ENCODE measurements at places on chromosomes 16 and 17.

DNA sequence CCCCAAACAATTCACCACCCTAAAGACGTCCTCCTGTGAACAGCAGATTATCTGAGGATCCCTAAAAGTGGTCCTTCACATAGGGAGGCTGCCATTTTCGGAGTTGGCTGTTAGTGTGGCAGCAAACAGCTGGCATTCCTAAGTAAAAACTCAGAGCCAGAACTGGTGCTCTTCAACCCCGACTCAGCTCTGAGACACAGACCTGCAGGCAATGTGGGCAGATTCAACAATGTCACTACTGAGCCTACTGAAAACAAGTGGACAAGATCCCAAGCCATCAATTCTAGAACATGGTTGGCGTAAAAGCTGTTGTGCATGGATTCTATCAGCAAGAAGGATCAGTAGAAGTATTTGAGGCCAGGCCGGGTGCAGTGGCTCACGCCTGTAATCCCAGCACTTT, 247.2 kb downstream of the NTN1 start:
- no peak for DNase-seq

DNA sequence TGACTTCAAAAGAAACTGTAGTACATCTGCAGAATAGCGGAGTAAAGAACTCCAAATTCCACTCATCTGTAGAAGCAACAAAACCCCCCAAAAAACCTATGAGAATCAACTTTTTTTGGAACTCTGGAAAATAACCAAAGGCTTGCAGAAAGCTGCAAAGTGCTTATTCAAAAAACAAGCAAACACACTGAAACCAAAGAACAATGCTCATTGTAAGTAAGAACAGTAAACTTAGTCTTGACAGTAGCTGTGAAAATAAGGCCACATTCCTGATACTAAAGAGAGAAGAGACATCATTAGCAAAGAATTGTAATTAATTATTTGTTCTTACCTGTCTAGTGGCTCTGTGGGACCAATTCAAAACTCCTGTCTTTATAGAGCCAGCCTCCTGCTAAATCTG, 534.3 kb upstream of the C16orf82 start:
- no peak for DNase-seq

DNA sequence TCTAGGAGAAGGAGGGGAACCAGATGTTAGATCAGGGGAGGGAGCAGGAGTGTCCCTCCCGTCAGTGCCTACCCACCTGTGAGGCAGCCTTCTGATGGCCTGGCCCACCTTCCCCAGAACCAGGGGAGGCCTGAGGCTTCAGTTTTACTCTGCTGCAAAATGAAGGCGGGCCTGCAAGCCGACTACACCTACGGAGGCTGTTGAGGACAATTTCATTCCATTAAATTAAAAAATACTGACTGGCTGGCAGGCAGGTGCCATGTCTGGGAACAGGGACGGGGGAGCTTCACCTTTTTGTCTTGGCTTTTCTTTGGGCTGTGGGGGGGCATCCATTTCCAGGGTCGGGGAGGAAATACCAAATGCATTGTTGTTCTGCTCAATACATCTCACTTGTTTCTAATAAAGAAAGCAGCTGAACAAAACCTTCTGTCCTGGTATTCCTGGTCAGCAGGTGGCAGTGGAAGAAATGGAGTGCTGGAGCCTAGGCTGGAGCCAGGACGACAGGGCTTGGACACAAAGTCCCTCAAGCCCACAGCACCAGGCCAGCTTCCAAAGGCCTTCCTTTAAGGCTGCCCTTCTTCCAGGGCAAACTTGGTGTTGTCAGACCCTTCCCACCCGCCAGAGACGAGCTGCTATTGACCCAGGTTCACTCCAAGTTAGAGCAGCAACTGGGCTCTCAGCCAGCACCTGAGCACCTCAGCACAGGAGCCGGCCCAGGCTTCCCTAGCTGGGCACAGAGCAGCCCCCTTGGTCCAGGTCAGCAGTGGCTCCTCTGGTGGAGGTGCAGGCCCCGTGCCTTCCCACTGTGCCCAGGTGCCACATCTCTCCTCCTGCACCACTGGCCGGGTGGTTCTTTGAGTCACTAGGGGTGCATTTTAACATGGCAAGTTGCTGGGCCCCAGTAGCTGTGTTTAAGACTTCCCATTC, 23.5 kb downstream of the PLCD3 start:
- no peak for DNase-seq

- DNase-seq, result peak; percentile 12
Observed at GRCh38 chr17:72421128-72422092, 300.6 kb downstream of the SOX9 start.

DNA sequence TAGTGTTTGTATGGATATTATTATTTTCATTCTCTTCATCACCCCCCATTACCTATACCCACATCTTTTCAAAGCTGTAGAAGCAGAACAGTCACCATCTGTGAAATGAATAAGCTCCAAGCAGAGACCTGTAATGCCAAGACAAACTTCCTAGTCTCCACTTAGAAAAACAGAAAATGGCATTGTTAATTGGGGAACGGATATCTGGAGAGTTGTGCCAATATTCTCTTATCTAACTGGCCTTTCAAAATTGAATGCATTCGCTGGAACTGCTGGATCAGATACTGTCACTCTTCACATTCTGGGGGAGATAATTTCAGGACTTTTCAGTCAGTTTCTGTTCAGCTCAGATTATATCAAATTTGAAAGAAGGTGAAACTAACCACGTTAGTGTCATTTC, 464.4 kb upstream of the GOT2 start:
- DNase-seq, result no peak

- peak; percentile 17 for DNase-seq
Observed at GRCh38 chr16:66480265-66481080, 53.4 kb downstream of the BEAN1 start.

GRCh38 chr17:37700881-37701280, 44.0 kb downstream of the HNF1B start:
- DNase-seq, result no peak

GRCh38 chr17:49521088-49521450, 26.0 kb downstream of the NGFR start:
- peak; percentile 14 for DNase-seq

GRCh38 chr17:17058304-17058703, 16.0 kb downstream of the MPRIP start:
- DNase-seq, result peak; percentile 8

DNA sequence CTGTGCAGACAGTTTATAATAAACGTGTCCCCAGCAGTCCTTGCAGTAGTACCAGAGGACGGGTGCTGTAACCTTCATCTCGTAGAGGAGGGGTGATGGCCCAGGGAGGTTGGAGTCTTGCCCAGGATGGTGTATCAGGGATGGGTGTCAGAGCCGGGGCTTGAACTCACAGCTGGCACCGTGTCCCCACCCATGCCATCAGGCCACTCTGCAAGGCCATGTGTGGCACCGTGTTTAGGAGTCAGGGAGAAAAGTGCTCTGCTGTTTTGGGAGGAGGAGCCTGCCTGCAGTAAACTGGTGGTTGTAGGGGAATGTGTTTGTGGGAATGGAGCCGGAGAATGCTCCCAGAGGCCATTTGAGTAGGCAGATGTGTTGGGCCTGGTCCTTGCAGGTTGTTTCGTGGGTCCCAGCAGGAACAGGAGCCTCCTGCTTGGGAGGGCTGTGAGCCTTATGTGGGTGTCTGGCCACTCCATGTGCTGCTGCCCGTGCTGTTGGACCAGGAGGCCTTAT, 1.7 kb downstream of the ADORA2B start:
- DNase-seq, result no peak

DNA sequence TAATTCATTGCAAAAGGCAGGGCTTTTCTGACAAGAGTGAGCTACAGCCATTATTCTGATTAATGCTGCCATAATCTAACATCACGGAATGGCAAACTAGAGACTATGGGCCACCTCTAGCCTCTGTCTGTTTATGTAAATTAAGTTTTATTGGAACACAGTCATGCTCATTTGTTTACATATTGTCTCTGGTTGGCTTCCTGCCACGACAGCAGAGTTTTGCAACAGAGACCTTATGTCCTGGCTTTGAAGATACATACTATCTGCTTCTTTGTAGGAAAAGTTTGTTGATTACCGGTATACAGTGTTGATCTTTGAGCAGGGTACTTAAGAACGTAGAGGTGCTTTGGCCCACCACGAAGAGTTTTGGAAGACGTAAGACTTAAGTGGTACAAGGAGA, 715.9 kb upstream of the RBFOX1 start:
- DNase-seq, result no peak

DNA sequence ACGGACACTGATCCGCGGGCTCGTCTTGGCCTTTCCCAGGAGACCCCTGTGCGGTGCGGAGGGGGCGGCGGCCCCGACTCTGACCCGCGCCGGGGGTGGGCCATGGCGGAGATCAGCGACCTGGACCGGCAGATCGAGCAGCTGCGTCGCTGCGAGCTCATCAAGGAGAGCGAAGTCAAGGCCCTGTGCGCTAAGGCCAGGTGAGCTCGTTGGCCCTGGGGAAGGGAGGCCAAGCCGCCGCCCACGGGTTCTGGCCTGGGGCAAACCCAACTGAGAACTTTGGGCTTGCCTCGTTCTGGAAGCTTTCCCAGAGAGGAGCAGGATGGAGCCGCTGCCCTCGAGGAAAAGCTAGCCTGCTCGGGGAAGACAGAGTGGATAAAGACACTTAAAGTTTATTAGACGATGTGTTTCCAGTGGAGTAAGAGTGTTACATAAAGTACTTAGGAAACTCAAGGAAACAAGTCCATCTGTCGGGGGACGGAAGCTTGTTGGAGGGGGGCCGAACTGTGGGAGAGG, 540 bp downstream of the PPP4C start:
- DNase-seq, result no peak

GRCh38 chr16:12356632-12357340, 380.3 kb downstream of the SNX29 start:
- no peak for DNase-seq

GRCh38 chr17:21293831-21294210, 9.3 kb downstream of the MAP2K3 start:
- no peak for DNase-seq

- no peak for DNase-seq
Observed at GRCh38 chr17:49388290-49388640, 26.2 kb upstream of the ZNF652 start.

DNA sequence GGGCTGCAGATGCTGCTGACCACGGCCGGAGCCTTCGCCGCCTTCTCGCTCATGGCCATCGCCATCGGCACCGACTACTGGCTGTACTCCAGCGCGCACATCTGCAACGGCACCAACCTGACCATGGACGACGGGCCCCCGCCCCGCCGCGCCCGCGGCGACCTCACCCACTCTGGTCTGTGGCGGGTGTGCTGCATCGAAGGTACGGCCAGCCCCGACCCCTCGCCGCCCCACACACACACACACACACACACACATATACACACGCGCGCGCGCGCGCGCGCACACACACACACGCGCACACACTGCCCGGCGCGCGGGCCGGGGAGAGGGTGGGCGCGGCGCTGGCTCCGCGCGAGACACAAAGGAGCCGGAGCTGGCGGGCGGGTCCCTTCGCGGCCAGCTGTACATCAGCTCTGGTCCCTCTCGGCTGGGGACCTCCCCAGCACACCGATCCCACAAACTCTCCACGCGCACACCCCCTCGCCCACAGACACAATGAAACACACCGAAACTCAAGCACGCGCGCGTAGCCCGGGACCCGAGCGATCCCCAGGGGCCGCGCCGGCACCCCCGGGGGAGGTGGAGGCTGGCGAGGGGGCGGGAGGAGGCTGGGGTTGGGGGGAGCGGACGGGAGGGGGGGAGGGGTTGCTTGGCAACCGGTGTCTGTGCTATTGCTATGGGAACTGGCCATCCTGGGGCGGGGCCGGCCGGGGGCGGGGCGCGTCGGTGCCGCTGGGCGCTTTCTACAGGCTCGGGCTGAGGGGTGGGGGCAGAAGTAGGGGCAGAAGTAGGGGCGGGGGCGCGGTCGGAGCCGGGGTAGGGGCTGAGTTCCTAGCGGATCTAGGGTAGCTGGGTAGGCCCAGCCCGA, 658 bp downstream of the CACNG4 start:
- no peak for DNase-seq

DNA sequence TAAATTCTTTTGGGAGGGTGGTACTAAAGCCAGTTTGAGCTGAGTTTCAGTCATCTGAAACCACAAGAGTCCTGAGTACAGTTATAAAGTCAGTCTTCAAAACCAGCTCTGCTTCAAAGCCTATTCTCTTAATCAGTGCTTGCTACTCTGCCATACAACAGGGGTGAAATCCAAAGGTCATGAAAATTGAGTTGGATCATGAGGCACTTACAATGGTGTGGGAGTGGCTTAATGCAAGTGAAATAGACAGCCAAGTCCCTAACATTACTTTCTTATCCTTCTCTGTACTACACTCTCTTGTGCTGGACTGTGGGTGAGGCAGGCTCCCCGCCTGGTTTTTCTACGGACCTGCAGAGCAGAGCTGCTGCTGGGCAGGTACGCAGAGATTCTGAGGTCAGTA, 12.4 kb downstream of the CBLN1 start:
- DNase-seq, result no peak

GRCh38 chr16:86307514-86307903, 202.8 kb upstream of the FOXF1 start:
- no peak for DNase-seq

Measured in adrenal gland (tissue), 19 donors.